ENCODE measurements at places on chromosomes 12 and 14.

DNA sequence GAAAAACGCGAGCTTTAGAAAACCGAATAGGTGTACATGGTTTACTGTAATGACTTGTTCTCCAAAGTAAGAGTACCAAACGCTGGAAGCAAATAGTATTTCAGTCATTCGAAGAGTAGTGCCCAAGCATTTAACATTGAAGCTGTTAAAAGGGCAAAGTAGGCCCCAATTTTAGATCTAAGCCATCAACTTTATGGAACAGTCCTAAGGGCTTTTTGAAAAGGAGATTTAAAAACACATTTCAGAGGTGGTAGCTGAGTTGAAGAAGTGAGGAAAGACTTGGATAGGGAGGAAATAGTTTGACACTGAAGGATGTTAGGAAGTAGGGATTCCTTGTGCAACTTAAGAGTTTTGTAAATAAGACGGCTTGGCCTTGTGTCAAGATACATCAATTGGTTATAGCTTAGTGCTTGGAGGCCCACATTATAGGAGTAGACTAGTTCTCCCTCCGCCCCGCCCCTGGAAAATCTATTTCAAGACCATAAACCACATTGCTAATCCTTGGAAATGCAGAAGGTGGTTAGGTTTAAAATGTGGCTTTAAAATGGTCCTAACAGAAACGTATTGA, 783 bp upstream of the TUBA1B start:
- H3K4me3 ChIP-seq, result peak overlapping the region; percentile 92
- peaks cover 36% of the 10 kb centered on the region for H3K4me1 ChIP-seq
- H3K27ac ChIP-seq, result peak overlapping the region; percentile 81
- H3K36me3 ChIP-seq, result peaks cover 23% of the 10 kb centered on the region
- DNase-seq, result no peak
- no peaks in the 10 kb centered on the region for H3K27me3 ChIP-seq

DNA sequence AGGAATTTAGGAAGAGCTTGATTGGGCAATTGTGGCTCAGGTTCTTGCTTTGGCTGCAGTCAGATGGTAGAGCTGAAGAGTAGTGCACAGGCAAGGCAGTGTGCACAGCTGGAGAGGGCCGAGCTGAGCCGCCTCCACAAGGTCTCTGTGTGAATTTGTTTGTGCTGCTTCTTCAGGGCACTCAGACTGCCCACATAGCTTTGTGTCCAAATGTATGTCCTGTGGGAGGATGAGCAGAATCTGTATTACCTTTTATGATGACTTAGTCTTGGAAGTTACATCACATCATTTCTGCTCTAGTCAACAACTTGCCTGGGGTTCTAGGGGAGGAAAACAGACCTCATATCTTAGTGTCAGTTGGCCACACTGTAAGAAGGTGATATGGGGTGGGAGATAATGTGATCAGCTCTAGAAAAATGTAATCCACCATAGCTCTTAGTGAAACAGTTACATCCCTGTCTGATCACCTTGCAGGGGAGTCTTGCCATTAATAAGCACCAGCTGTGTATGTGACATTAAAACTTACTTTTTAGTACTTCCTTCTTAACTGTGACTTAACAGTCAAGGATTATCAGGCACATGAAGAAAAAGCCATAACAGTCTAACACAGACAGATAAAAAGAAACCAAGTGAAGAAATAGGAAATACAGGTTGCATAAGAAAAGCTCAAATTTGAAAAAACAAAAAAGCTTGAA, 53.4 kb downstream of the RCOR1 start:
- no peaks in the 10 kb centered on the region for H3K36me3 ChIP-seq
- no peak overlapping the region for H3K4me3 ChIP-seq
- peaks cover 22% of the 10 kb centered on the region for H3K4me1 ChIP-seq
- H3K27ac ChIP-seq, result no peak overlapping the region

DNA sequence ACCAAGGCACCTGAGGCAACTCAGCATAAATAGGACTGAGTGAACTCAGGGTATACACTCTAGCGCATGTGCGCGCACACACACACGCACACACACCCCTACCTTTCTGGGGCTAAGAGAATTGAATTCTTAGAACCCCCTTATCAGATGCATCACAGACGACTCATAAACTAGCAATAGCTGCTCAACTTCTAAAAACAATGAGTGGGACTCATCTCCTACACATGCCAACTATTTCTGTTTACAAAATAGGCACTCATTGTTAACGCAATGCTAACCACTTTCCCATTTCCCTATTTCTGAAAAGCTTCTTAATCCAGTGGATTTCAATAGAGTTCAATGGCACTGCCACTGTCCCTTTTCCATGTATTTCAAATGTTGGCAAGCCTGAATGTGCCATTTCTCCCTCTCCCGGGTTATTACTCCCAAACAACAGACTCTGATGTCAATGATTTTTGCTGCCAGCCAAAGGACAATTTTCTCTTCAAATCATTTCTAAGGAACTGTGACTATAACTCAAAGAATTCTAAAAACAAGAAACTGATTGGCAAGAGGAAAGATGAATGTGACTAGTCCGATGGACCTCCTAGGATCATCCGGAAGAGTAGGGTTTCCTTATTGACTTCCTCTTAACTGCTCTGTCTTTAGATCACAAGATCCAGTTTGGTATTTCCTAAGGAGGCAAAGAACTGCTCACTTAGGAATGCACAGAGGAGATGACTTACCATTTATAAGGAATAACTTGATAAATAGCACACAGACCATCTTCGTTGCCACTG, 48.8 kb downstream of the SLC38A1 start:
- H3K36me3 ChIP-seq, result no peaks in the 10 kb centered on the region
- no peak overlapping the region for H3K4me3 ChIP-seq
- no peak for DNase-seq
- H3K27ac ChIP-seq, result no peak overlapping the region
- peaks cover 21% of the 10 kb centered on the region for H3K4me1 ChIP-seq
- no peaks in the 10 kb centered on the region for H3K27me3 ChIP-seq

- DNase-seq, result no peak
- H3K4me1 ChIP-seq, result no peaks in the 10 kb centered on the region
- H3K27me3 ChIP-seq, result no peaks in the 10 kb centered on the region
Measured at GRCh38 chr12:45658020-45658419, 71.5 kb upstream of the ARID2 start.

DNA sequence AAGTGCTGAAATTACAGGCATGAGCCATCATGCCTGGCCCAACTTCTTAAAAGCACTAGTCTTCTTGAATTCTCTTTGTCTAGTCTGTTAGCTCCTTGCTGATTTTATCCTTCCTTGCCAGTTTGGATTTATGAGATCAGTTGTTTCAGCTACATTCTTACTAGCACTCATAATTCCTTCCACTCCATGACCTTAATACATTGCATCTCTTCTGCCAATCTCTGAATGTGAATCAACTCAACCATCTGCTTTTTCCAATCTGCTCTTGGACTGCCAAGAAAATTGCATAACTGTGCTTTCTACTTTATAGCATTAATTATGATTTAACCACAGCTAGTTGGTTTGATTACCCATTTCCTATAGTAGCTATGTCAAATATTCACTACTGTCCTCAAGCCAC, 14.9 kb upstream of the HEATR5A start:
- no peaks in the 10 kb centered on the region for H3K36me3 ChIP-seq
- H3K27ac ChIP-seq, result no peak overlapping the region
- no peak for DNase-seq
- H3K27me3 ChIP-seq, result no peaks in the 10 kb centered on the region

GRCh38 chr12:2624543-2625288, 170.1 kb upstream of the FKBP4 start:
- no peaks in the 10 kb centered on the region for H3K36me3 ChIP-seq
- H3K4me3 ChIP-seq, result no peak overlapping the region
- no peaks in the 10 kb centered on the region for H3K4me1 ChIP-seq
- no peak overlapping the region for H3K27ac ChIP-seq
- no peaks in the 10 kb centered on the region for H3K27me3 ChIP-seq

DNA sequence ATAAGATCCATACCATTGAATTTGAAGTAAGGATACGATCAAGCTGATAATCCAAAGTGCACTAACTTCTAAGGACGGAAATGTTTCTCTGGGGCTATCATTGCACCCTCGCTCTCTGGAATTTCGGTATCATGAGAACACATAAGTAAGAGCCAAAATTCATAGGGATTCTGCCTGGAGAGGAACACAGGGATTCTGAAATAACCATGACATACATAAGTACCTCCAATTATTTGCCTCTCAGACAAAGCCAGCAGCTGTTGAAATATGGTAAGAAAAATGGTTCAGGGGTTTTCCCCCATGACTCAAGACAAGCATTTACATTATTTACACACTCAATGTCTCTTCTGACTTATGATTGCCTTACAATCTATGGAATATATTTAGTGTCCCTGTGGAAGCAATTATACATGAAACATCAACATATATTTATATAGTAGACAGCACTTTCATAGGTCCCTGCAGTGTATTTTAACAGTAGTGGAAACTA, 1123.6 kb upstream of the SEL1L start:
- peaks cover 3% of the 10 kb centered on the region for H3K4me1 ChIP-seq
- no peak overlapping the region for H3K27ac ChIP-seq
- DNase-seq, result no peak
- H3K4me3 ChIP-seq, result no peak overlapping the region
- no peaks in the 10 kb centered on the region for H3K27me3 ChIP-seq

- H3K4me3 ChIP-seq, result no peak overlapping the region
- H3K27me3 ChIP-seq, result no peaks in the 10 kb centered on the region
- no peaks in the 10 kb centered on the region for H3K36me3 ChIP-seq
Measured at GRCh38 chr12:16384732-16385131, 37.3 kb downstream of the MGST1 start.

GRCh38 chr12:124914392-124915238, at the start of gene UBC:
UBC (minus strand) TSS chr12:124914650; CDS start chr12:124913771, 879 bp downstream.
- H3K4me1 ChIP-seq, result peaks cover 67% of the 10 kb centered on the region
- H3K27me3 ChIP-seq, result no peaks in the 10 kb centered on the region
- DNase-seq, result peak; percentile 95
- H3K4me3 ChIP-seq, result peak within 1 kb of the TSS; percentile 78
- no peaks in the 10 kb centered on the region for H3K36me3 ChIP-seq

DNA sequence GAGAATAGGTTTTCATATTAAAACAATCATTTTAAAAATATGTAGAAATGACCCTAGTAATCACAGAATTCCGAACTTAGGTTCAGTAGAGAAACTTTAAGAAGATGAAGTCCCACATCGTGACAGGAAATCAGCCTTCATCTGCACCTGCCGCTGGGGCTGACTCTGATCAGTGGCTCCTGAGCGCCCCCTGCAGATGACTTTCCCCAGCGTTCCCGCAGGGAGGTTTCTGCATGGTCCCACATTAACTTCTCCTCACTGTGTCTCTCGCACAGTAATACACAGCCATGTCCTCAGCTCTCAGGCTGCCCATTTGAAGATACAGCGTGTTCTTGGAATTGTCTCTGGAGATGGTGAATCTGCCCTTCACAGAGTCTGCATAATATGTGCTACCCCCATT, 1131.1 kb downstream of the TMEM121 start:
- no peak overlapping the region for H3K4me3 ChIP-seq
- DNase-seq, result no peak
- H3K4me1 ChIP-seq, result no peaks in the 10 kb centered on the region
- no peak overlapping the region for H3K27ac ChIP-seq
- no peaks in the 10 kb centered on the region for H3K27me3 ChIP-seq
- no peaks in the 10 kb centered on the region for H3K36me3 ChIP-seq

GRCh38 chr14:104510216-104510615, 69.3 kb upstream of the C14orf180 start:
- no peaks in the 10 kb centered on the region for H3K27me3 ChIP-seq
- H3K36me3 ChIP-seq, result no peaks in the 10 kb centered on the region
- H3K4me1 ChIP-seq, result no peaks in the 10 kb centered on the region
- DNase-seq, result no peak

DNA sequence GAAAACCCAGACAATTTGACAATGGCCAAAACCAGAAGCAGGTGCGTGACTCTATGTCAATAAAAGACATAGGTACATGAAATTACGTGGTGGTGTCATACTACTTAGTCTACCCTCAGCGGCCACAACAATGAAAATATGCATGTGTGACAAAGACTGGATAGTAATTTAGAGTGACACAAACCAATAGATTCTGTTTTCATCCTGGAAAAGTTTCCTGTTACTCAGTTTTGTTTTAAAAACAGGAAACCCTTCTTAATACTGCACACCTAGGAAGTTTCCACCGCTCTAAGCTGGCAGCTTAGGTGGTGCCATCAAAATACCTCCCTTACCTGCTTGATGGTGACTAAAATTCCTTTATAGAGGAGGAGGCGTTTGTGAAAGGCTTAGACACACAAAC, 15.1 kb downstream of the POU6F1 start:
- no peaks in the 10 kb centered on the region for H3K4me1 ChIP-seq
- H3K4me3 ChIP-seq, result no peak overlapping the region
- DNase-seq, result no peak
- H3K27ac ChIP-seq, result no peak overlapping the region
- no peaks in the 10 kb centered on the region for H3K27me3 ChIP-seq

DNA sequence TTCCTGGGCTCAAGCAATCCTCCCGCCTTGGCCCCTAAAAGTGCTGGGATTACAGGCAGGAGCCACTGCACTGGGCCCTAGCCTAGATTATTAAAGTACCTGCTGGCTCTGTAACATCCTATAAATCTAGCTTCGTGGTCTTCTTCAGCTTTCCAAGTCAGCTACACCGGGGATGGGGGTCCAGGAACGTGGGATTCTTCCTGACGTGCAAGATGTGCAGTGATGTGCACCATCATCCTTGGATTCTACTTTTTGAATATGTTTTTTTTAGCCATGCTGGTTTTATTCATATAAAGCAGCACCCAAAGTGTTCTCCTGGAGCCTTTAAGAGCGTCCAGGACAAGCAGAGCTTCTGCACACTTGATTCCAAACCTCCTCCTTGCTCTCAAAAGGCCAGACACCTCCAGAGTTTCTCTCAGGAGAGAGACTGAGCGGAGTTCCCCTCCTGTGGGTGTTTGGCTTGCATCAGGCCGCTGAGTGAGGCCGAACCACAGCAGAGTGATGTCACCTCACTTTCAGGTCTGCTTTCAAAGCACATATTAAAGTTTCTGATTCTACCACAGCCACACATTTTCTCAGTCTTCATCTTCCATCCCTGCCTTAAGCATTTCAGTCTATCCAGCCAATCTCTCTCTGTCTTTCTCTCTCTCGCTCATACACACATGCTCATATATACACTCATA, 33.4 kb downstream of the VCPKMT start:
- no peaks in the 10 kb centered on the region for H3K27me3 ChIP-seq
- peaks cover 23% of the 10 kb centered on the region for H3K4me1 ChIP-seq
- H3K27ac ChIP-seq, result peak overlapping the region; percentile 58
- no peak overlapping the region for H3K4me3 ChIP-seq

Data from vagina (tissue), 2 donors.